ENCODE measurements at places on chromosomes 7 and 10.

GRCh38 chr7:134056816-134057215 is 70.3 kb upstream of the LRGUK start:
- no peak for DNase-seq

- no peak for DNase-seq
Measured at GRCh38 chr7:142808802-142809583, 38.2 kb downstream of the PRSS2 start.

DNA sequence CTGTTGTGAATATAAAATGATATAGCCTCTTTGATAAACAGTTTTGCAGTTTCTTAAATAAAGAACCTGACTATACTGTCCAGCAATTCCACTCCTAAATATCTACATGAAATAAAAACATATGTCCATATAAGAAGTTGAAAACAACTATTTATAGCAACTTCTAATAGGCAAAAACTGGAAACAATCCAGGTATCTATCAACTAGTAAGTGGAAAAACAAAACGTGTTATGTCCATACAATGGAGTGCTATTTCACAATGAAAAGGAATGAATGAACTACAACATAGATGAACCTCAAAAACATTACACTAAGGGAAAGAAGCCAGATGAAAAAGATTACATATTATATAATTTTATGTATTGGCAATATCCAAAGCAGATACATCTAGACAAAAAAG is 268.9 kb downstream of the CSTF2T start:
- DNase-seq: no peak

GRCh38 chr10:107269626-107270025 is 105.1 kb upstream of the SORCS1 start:
- DNase-seq: no peak

All from hypothalamus (tissue), 51 donors.